ENCODE measurements at places on chromosomes 4 and X.
A peak's percentile ranks its signal among the peaks of the same experiment; 100 is the strongest.

GRCh38 chr4:122775987-122776836 is 43.7 kb downstream of the BBS12 start:
- no peak for DNase-seq

DNA sequence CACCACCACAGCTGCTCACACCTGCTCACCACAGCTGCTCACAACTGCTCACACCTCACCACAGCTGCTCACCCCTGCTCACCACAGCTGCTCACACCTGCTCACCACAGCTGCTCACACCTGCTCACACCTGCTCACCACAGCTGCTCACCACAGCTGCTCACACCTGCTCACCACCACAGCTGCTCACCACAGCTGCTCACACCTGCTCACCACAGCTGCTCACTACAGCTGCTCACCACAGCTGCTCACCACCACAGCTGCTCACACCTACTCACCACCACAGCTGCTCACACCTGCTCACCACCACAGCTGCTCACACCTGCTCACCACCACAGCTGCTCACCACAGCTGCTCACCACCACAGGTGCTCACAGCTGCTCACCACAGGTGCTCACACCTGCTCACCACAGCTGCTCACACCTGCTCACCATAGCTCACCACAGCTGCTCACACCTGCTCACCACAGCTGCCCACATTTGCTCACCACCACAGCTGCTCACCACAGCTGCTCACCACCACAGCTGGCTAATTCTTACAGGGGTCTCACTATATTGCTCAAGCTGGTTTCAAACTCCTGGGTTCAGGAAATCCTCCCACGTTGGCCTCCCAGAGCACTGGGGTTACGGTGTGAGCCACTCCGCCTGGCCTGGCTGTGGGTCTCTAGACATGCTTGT is 30.4 kb upstream of the CPLX1 start:
- DNase-seq = no peak

GRCh38 chr4:118849867-118850487 is 14.1 kb upstream of the SEC24D start:
- no peak for DNase-seq

GRCh38 chr4:6333301-6334202 is 63.9 kb downstream of the WFS1 start:
- DNase-seq = peak; percentile 25

DNA sequence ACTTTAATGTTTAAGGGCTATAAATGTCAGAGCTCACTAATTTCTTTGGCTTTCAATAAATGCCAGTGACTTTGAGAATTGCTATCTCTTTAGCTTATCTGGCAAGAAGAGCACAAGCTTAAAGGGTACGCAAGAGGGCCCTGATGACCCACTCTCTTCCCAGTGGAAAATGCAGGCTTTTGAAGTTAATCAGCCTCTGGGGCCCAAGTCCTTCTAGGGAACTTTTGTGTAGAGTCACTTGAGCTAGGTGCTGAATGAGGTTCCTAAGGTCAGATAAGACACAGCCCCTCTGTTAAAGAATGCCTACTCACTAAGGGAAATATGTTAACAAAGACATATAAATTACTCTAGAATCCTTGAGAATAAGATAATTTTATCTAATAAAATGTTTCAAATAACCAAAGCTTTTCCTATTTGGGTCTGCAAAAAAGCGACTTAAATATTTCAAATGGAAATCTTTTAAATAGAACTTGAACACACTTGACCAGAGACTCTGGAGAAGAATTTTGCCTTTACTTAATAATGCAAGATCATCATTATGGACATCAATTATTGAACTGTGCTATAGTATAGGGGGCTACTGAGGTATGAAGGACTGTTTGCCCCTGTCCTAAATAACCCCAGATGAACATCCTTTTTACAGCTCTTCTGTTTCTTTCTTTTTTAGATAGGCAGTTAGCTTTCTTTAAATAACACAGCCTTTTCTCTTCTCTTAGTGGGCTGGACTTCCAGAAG is 430.1 kb downstream of the GBA3 start:
- DNase-seq = no peak

DNA sequence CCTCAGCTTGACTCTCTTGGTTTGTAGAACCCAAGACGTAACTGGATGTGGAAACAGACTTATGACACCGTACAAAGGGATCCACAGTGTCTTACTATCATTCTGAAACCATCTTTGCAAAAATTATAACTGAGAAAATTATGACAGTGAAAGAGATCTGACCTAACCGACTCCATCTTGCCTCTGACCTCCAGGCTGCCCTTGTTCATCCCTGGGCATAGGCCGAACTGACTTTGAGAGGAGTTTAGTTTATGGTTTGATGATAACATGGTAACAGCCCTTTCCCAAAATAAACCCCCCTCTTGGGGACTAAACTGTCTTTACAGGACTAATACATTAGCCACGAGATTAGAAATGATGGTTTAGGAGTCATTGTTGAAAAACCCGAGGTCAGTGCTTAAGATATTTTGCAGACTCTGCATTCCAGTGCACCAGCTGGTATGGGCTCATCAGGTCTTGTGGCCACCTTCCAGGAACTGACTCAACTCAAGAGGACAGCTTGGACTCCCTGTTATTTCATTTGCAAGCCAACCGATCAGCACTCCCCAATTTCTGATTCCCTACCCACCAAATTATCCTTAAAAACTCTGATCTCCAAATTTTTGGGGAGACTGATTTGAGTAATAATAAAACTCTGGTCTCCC is 49.6 kb downstream of the CASP3 start:
- DNase-seq = no peak

GRCh38 chr4:10009861-10010500 is 11.3 kb downstream of the SLC2A9 start:
- DNase-seq = no peak

DNA sequence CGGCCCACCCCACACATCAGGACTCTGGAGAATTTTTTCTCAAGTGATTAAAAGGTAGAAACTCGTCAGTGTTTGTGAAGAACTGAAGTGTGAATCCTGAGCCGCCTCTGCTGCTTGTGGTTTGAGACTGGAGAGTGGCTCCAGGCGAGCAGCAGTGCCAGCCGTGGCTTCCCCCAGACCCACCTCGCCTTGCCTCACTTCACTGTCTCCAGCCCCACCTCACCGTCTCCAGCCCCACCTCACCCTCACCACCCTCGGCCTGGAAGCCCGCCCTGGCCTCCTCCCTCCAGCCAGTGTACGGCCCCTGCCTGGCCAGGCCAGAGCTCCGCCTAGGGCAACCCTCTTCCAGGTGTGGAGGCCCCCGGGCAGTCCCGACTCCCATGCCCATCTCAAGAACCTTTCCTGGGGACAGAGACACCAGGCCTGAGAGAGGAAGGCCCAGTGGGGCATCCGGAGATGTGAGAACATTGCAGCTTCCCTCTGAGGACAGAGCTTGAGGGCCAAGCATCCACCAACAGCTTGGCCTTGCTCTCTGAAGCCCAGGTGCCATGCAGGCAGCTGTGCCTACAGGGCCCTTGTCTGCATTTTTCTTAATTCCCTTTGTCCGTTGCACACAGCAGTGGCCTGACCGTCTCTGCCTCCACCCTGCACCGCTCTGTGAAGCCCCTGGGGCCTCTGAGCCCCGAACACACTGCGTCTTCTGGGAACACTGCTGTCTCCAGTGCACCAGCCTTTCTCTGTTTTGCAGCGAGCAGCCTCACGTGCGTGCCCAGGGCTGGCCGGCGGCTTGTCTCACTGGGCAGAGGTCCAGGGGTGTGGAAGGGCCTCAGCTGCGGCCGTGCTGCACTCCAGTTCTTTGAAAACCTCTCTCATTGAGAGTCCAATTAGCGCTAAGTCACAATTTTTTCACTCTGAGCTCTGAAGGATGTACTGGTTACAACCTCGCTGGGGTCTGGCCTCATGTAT is 13.8 kb downstream of the SH3BP2 start:
- DNase-seq = no peak

DNA sequence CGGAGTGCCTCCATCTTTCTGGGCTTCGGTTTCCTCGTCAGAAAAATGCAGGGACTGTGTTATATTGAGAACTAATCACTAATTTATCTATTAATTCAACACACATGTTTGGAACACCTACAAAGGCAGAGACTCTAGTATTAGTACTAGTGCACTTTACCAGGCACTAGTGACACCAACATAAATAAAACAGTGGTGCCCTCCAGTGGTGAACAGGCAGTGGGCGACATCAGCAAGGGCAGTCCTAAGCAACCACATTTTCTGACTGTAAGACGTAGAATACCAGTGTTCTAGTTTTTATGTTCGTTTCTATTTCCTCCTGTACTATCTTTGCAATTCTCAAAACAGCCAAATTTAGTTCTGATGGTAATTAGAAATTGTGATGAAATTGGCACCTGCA is 69.1 kb upstream of the UCP1 start:
- peak; percentile 47 for DNase-seq

DNA sequence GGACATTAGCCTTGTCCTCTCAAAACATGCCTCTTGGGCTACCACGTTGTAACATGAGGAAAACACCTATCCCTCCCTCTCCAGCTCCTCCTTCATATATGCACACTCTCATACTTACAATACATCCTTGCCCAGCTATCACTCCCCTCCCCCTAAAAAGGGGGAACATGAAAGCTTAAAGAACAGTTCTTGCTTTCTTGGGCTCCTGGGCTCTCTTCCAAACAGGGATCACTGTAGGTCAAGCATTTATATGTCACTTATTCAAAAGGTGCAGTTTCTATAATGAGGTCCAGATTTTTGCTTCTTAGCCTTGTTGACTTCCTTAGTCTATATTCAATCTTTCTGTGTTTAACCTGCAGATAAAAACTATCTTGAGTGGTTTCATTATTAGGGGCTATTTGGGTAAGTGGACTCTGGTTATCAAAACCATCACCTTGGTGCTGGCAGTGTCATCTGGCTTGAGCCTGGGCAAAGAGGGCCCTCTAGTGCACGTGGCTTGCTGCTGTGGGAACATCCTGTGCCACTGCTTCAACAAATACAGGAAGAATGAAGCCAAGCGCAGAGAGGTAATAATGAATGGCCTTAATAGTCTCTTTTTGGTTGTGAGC is 119.4 kb downstream of the AKAP4 start:
- DNase-seq = no peak

DNA sequence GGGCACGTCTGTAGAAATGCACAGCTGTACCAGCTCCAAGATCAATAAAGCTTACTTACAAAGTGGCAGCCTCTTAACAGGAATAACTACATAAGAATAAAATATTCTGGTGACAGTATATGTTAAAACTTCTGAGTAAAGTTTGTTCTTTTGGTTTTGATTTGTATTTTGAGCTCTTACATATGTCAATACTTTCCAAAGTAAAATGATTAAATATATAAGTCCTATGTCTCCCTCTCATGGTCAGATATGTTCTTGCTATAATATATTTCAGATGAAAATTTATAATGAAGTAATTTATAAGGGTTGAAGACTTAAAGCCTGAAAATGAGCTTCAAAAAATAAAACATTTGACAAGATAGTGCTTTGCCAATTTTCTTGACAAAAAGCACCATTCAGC is 254.4 kb downstream of the NPFFR2 start:
- no peak for DNase-seq

DNA sequence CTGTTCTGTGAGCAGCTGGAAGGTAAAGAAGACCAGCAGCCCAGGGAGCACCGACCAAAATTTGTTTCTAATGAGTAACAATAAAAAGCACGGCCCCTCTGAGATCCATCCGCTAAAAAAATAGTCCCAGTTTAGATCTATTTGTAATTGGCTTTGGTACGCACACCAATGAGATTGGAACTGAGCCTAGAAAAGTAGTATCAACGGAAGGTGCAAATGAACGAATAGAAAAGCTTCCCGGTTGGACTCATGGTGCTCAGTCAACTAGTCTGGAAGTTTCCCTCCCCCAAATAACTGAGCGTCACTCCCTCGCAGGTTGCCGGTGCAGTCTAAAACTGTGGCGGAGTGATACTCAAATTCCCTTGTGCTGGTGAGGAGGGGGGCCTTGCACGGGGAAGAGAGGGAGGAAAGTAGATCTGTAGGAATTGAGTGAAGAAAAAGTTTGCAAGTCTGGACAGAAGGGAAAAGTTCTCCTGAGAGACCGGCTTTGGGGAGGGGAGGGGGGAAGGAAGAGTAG is at the start of gene COL4A5:
TSS of gene COL4A5 (plus strand) at position 413 of the 517 bp plus-strand sequence. CDS start 288 bp downstream, outside the sequence.
- no peak for DNase-seq

DNA sequence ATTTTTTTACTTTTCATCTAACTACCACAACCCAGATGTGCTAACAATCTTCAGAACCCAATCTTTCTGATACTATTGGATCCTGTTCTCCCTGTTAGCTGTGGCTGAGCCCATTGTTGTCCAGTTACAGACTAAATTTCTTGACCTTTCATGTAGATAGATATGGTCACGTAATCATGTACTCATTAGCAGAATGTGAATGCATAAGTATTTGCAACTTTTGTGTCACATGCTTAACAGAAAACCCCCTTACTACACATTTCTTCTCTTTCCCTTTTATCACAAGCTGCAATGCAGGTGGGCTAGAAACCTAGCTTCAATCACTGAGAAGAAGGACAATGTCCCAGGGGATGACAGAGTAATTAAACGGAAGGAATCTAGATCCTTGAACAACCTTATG is 13.1 kb upstream of the FAM13A start:
- no peak for DNase-seq

GRCh38 chr4:168662297-168662984 is 165.6 kb downstream of the PALLD start:
- no peak for DNase-seq

- DNase-seq = no peak
These were observed 186.3 kb upstream of the FGF13 start for GRCh38 chrX:138897621-138898492.

DNA sequence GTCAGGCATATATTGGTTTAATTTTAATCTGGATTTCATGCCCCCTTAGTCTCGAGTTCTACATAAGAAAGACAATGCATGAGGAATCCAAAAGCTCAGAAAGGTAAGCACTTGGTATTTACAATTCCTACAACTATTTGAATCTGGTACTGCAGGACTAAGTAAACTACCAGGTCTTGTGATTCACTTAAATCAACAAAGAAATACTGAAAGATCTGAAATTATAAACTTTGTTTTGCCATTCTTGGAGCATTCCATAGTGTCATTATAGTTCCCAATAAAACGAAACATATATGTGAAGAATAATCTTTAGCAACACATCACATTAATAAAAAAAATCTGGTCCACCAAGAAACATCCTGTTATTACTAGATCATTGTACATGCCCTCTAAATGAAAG is 482.3 kb downstream of the ANKRD50 start:
- no peak for DNase-seq

- no peak for DNase-seq
These were observed 77.1 kb upstream of the IGFBP7 start for GRCh38 chr4:57187246-57187645.

- no peak for DNase-seq
These were observed 118.8 kb downstream of the ZNF827 start for GRCh38 chr4:145819853-145820181.

DNA sequence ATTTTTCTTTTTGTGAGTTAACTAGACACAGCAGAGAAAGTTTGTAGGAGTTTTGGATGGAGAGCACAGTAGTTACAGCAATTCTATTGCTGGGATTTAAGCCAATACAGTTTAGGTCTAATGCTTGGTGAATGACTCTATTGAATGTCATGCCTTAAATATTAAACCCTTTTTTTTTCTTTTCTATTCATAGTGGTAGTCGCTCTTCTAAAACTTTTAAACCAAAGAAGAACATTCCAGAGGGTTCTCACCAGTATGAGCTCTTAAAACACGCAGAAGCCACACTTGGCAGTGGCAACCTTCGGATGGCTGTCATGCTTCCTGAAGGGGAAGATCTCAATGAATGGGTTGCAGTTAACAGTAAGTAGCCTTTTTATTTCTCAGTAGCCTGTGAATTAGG is 34.8 kb upstream of the DCK start:
- DNase-seq = no peak

- DNase-seq = no peak
These were observed 7.2 kb upstream of the FAM9C start for GRCh38 chrX:13051529-13052172.

- no peak for DNase-seq
These were observed 83.1 kb downstream of the GRIA3 start for GRCh38 chrX:123267220-123267619.

GRCh38 chr4:170758988-170759387 is 669.2 kb upstream of the AADAT start:
- no peak for DNase-seq

Data from suppressor macrophage treated with lipopolysaccharide for 1 hour (primary cell).